Motor neuron (in vitro differentiated cells): ENCODE measurements at places on chromosomes 1 and 21.

- ATAC-seq: peak; percentile 63
Observed at GRCh38 chr1:171743081-171743870, 1.4 kb upstream of the VAMP4 start.

DNA sequence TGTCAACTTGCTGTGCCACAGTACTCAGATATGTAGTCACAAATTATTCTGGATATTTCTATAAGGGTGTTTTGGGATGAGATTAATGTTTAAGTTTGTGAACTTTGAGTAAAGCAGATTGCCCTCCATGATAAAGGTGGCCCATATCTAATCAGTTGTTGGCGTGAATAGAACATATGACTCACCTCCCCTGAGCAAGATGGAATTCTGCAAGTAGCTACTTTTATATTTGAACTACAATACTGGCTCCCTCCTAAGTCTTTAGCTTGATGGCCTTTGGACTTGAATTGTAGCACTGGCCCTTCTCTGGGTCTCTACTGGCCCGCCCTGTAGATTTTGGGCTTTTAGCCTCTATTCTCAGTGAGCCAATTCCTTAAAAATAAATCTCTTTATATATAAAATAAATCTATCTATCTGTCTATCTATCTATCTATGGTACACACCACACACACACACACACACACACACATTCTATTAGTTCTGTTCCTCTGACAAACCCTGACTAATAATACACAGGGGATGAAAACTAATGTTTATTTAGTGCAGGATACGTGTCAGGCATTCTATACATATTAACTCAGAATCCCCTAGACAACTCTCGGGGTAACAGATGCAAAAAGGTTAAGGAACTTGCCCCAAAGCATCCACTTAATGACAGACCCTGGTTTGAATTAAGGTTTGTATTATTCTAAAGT, 37.9 kb upstream of the PDC start:
- no peak for ATAC-seq

DNA sequence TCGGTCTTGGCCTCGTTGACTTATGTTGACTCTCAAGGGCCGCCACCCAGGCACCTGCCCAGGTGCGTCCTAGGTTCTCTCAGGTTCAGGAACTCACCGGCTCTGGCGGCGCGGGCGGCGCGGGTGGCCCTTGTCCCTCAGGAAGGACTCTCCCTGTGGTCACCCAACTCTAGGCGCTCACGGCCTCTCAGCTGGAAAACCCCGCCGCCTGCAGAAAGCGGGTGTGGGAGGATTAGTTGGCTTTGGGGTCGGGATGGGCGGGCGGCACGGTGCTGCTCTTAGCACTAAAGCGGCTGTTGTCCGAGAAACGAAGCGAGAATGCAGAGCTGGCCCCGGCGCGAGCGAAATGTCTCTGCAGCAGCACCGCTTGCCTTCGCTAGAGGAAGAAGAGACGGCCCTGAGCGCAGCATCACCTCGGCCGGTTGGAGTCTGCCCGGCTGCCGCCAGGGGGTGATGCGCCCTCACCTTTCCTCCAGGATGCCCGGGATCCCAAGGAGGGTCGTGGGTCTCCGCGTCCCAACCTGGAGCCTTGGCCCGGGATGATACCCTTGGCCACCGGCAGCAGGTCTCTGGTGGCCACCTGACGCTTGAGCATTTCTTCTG, 8.1 kb upstream of the TADA1 start:
- peak; percentile 71 for ATAC-seq

DNA sequence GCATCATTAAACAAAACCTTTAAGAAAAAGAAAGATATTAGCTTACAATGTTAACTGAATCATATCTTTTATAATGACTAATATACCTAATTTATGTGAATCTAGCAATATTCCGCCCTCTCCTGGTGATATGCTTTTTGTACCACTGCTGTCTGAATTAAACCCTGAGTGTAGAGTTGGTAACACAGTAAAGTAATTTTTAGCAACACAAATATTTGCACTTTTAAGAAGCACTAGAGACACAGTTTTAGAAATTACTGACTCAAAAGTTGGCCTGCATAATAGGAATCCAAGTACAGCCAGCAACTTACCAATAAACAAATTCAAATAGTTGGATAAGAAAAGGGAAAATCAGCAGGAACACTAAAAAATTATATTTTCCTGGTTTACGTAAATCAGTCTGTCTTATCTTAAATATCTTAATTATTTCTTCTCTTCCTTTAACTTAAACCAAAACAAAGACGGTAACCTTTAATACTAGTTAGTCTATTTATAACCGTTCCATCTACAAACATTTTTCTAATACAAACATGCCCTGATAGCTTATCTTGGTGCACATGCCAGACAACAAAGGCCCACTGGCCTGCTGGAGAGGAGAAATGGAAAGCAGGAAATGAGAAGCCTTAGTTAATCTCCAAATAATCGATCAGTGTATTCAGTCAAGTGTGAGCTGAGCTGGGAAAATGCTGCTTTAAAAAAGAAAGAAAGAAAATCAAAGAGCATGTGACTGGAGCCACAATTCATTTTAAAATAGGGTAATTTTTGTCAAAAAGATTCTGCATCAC, 246.0 kb downstream of the RERE start:
- peak; percentile 83 for ATAC-seq

DNA sequence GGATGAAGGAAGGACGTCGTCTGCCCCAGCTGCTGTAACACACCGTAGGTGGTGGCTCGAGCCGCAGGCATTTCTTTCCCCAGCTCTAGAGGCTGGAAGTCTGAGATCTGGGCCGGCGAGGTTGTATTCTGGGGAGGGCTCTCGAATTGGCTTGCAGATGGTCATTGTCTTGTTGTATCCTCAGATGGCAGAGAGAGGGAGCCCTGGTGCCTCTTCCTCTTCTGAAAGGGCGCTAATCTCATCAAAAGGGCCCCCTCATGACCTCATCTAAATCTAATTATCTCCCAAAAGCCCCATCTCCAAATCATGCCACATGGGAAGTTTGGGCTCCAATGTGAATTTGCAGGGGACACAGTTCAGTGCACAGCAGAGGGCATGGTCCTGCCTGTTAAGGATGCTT, 109.0 kb downstream of the SIK1 start:
- ATAC-seq: no peak

DNA sequence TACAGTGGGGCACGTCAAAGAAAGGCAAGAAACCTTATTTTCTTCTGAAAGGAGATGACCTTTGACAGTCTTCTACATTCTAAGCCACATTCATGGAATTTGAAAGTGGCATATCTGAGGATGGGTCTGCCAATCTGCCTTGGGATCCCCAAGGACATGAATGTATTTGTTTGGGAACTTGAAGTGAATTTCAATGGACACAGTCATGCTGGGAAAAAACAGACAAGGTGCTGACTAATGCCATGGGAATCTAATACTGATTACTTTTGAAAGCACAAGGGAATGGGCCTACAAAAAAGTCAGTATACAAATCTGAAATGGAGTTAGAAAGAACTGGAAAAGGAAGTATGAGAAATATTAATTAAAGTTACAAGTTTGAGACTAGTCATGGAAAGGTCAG, 128.8 kb downstream of the KCNJ6 start:
- ATAC-seq: no peak

- no peak for ATAC-seq
Observed at GRCh38 chr1:51631747-51632146, 14.9 kb downstream of the OSBPL9 start.
